NCI-H69 (cell line): ENCODE measurements at places on chromosomes 2 and 18.

DNA sequence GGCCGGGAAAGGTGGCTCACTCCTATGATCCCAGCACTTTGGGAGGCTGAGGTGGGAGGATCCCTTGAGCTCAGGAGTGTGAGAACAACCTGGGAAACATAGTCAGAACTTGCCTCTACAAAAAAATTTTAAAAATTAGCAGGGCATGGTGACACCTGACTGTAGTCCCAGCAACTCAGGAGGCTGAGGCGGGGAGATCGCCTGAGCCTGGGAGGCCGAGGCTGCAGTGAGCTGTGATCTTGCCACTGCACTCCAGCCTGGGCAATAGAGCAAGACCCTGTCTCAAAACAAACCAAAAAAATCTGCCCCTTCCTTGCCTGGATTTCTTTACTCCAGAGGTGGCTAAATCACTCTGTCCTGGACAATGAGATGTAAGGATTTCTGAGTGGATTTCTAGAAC is 197.7 kb downstream of the NRP2 start:
- DNase-seq = no peak

DNA sequence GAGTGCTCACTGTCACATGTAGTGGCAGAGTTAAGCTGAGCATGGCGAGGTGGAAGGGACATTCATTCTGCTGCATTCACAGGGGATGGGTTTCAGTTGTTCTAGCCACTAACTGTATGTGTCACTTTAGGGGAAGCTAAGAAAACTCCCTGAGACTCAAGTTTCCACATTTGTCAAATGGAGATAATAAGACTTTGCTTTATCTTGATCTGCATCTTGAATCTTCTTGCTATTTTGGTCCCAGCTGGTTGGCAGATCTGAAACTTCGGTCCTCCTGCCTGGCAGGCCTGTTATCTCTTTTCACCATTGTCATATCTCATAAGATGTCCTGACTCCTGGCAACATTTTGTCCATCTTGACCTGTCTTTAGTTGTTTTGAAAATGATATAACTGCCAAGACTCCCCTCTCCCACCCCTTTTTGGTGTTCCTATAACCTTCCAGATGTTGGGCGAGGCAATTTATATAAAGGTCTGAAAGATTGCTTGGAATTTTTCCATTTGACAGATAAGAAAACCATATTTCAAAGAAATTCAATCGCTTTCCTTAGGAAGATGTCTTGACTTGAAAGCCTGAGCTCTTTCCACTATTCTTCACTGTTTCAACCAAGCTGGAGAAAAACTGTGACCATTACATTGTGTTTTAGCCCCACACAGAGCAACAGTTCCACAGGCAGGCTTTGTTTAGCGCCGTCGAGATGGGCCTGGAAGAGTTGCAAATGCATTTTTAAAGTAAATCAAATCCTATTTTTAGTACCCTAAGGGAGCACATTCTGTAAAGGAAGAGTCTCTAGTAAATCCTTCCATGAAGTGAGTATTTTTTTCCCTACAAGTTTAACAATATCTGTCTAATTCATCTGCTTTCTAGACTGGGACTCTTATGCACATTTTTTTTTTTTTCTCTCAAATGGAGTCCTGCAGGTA is 33.4 kb downstream of the MYCN start:
- no peak for DNase-seq

DNA sequence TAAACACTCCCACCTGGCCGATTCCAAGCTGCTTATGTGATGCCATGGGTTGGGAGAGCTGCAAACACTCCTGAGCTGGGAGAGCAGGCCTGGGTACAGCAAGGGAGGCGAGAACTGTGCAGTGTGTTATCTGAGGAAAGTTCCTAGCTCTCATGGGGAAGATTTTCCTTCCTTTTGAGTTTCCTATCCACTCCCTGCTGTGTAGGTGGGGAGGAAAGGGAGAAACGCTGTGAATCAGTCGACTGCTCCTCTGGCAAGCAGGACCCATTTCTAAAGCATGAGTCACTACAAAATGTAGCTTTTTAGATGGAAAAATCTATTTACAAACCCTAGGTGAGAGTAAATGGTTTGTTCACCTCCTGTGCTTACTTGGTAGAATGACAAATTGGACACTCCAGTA is 80.4 kb downstream of the SH3RF3 start:
- no peak for DNase-seq

DNA sequence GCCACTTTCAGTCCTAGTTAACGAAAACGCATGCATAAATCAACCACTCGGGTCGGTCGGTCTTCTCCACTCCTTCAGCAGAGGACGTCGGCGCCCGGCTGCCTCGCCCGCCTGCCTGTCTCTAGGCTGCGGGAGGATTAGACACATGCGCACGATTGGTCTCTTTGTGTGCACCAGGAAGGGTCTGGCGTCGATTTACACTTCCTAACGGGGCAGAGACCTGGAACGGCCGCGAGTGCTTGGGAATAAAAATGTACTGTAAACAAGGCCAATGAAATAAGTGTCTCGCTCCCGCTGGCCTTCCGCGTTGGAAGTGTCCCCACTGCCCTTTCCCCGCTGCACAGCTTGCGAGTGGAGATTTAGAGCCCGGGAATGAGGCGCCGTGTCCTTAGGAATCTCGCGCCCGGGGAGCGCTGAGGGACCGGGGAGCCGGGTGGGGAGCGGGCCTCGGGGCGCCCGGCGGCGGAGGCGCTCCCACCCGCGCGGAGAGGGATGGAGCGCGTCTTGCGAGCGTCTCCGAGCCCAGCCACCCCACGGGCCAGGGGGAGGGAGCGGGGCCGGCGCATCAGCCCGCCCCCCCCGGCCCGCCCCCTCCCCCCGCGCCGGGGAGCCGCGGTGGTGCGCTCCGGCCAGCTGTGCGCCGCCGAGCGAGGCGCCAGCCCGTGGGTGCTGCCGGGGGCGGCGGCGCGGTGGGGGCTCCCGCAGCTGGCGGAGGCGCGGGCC is at the start of gene DOK6:
Gene DOK6 (plus strand): TSS at position 636 of the 723 bp plus-strand sequence.
- peak; percentile 91 for DNase-seq

GRCh38 chr2:217797661-217798069 is 205.1 kb downstream of the TNS1 start:
- peak; percentile 25 for DNase-seq

DNA sequence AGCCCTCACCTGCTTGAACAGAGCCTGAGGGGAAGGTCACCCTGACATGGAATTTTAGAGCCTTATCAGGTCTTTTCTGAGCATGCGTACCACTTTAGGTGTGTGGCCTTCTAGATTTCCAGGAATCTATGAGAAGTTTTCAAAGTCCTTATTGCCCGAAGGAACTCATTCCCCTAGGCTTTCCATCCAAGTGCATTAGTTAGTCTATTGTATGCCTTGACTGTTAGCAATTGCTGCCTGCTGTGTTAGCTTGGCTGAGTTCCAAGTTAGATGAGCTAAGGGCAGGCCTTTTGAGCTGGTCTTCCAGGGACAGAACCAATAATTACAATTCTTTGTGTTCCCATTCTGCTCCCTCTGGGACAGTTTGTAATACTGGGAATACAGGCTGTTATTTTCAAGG is 30.8 kb upstream of the PUM2 start:
- DNase-seq = peak; percentile 95

DNA sequence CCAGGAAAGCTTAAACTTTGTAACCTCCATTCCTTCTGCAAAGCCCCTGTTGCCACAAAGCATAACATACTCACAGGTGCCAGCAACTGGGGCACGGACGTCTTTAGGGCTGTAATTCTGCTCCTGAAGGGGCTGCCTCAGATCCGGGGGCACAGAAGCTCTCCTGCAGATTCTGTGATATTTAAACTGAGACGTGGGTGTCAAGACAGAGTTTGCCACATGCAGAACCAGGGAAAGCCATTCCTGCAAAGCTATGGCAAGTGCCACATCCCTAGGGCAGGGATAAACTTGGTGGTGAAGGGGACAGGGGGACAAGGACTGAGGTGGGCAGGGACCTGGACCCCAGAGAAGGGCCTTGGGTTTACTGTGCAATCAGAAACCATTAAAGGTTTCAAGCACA is 247.2 kb downstream of the EIPR1 start:
- no peak for DNase-seq

GRCh38 chr2:10433947-10434885 is 13.9 kb downstream of the ODC1 start:
- no peak for DNase-seq

DNA sequence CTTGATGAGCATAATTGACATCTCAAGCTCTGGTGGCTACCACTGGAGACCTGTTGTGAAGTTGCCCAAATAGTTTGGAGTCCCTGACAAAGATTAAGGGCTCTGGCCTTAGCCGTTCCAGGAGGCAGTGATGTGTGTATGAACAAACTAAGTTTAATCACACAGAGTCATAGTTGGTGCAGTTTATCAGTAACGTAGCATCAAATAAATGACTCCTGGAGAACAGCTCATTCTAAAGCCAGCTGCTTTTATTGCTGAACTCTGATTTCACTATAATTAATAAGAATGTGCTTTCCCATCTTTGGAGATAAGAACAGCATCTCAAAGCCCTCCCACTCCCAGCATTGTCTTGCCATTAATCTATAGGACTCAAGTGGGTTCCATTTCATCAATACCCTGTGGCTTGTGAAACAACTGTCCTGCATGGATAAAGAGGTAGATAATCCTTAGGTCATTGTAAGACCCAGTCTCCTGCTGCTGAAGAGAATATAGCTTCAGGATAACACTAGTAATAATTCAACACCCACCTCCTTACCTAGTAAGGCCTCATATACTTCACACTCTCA is 211.4 kb upstream of the THUMPD2 start:
- DNase-seq = no peak

DNA sequence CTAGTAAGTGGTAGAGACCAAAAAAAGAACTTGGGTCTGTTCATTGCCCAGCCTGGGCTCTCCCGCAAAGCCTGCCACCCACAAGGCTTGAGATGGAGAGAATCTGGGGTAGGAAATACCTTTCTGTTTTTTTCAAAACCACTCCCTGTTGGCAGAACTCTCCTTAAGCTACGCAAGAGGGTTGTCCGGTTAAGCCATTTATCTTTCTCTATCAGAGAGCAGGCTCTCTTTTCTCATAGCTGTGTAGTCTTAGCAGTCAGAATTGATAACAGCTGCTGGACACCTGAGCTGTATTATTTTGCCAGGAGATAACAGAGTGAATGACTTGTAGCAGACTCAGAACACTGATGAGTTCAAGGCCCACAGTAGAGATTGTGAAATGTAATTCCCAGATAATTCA is 1088.1 kb downstream of the TSN start:
- no peak for DNase-seq

GRCh38 chr2:200383380-200384110 is 77.1 kb downstream of the SPATS2L start:
- DNase-seq = peak; percentile 2

- DNase-seq = no peak
These were observed 29.5 kb upstream of the SAP130 start for GRCh38 chr2:128057334-128057733.

- no peak for DNase-seq
These were observed 20.1 kb upstream of the MGAT5 start for GRCh38 chr2:134233728-134234136.

GRCh38 chr18:62186499-62186773 is 420 bp downstream of the PIGN start:
- peak; percentile 89 for DNase-seq

- no peak for DNase-seq
These were observed 60.2 kb downstream of the RMDN2 start for GRCh38 chr2:37985333-37985732.

GRCh38 chr2:124026503-124026902 is 1.4 kb downstream of the CNTNAP5 start:
- DNase-seq = no peak

DNA sequence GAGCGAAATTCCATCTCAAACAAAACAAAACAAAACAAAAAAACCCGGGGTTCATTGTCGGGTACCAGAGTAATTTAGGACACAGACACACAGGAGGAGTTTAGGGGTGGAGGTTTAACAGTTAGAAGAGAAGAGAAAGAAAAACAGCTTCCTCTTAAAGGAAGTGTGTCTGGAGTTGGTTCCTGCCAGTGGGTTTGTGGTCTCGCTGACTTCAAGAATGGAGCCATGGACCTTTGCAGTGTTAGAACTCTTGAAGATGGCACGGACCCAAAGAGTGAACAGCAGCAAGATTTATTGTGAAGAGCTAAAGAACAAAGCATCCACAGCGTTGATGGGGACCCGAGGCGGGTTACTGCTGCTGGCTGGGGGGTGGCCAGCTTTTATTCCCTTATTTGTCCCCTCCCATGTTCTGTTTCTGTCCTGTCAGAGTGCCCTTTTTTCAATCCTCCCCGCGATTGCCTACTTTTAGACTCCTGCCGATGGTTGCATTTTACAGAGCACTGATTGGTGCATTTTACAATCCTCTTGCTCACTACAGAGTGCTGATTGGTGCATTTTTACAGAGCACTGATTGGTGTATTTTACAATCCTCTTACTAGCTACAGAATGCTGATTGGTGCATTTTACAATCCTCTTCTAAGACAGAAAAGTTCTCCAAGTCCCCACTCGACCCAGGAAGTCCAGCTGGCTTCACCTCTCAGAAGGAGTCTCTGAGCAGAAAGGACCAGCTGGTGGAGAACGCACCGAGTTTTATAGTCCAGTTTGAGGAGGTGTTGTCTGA is 28.7 kb upstream of the ATP8B1 start:
- no peak for DNase-seq

DNA sequence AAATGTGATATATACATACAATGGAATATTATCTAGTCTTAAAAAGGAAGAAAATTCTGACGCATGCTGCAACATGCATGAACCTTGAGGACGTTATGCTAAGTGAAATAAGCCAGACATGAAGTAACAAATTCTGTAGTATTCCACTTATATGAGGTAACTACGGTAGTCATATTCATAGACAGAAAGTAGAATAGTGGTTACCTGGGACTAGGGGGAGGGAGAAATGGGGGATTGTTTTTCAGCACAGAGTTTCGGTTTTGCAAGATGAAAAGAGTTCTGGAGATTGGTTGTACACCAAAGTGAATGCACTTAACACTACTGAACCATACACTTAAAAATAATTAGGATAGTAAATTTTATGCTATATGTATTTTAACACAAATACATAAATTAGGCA is 215.9 kb upstream of the FBXO11 start:
- no peak for DNase-seq

DNA sequence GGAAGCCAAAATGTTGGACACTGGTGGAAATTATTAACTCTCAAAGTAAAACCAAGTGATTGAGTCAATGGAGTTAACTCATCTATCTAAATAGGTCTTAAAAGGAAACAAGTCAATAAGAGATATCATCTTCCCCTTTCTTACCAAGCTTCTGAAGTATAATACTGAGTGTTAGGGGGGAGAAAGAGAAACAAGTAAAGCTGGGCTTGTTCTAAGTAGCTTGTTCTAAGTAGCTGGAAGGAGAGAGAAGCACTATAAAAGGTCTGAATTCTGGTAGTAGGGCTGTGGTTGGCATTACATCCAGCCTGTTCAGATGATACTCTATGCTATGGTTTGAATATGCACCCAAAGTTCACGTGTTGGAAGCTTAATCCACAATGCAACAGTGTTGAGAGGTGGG is 26.8 kb downstream of the YES1 start:
- no peak for DNase-seq

- peak; percentile 87 for DNase-seq
These were observed 94.6 kb upstream of the SCG2 start for GRCh38 chr2:223696719-223697118.

- no peak for DNase-seq
These were observed 383.0 kb downstream of the TMEM182 start for GRCh38 chr2:103144837-103145236.

DNA sequence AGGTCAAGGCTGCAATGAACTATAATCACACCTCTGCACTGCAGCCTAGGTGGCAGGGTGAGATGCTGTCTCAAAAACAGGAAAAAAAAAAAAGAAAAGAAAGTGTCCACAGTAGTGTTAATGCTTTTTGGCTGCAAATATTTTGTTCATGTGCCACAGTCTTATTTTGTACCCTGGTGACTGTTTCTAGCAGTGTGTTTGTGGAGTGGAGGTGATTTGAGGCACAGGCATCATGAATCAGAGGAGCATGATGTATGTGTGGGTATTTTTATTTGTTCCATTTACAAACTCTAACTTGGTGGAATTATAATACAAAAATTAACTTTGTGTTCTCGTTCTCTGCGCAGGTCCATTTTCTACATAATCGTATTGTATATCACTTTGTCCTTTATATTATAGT is 30.6 kb downstream of the DTNA start:
- DNase-seq = no peak
